Stimulated activated memory B cell treated with anti-CD40 and anti-IgM and Interleukin-4, amounts not matched to agents 10 μg/mL and 1 μg/mL and 100 μg/mL, for 72 hours (primary cell): ENCODE measurements at places on chromosomes 1 and 21.

GRCh38 chr1:98399218-98399617 lies 262.3 kb upstream of the SNX7 start:
- no peak for ATAC-seq

GRCh38 chr1:248688527-248689298 lies 13.9 kb downstream of the OR14I1 start:
- peak; percentile 82 for ATAC-seq

DNA sequence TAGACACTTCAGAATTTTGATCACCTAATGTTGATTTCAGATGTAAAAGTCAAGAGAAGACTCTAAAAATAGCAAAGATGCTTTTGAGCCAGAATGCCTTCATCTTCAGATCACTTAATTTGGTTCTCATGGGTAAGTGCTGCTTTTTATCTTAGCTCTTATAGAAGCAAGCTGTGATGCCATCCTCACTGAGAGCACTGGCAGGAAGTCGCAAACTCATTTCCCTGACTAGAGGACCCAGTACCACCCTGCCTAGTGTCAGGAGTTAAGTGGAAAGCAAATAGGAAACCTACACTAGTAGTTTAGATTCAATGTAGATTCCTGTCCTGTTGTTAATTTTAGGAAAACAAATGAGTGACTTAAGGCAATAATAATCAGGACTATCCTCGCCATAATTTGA lies 12.1 kb downstream of the IFNAR2 start:
- ATAC-seq: no peak

- ATAC-seq: no peak
Measured at GRCh38 chr1:15212954-15213291, 34.1 kb upstream of the FHAD1 start.

DNA sequence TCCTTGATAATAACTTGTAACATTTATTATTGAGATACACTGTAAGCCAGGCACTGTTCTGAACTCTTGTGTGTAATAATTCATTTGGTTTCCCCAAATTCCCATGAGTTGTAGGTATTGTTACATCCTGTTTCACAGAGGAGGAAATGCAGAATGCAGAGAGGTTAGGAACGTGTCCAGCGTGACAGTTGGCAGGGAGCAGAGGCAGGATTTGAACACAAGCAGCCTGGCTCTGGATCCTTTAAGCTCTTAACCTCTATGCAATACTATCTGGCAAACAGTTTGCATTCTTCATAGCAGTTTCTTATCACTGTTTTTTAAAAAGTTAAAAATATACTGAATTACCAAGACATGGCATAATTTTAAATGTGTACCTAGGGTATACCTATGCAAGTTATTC lies 30.5 kb downstream of the EEIG2 start:
- no peak for ATAC-seq

- no peak for ATAC-seq
Measured at GRCh38 chr1:53508991-53509666, 49.9 kb downstream of the DMRTB1 start.

DNA sequence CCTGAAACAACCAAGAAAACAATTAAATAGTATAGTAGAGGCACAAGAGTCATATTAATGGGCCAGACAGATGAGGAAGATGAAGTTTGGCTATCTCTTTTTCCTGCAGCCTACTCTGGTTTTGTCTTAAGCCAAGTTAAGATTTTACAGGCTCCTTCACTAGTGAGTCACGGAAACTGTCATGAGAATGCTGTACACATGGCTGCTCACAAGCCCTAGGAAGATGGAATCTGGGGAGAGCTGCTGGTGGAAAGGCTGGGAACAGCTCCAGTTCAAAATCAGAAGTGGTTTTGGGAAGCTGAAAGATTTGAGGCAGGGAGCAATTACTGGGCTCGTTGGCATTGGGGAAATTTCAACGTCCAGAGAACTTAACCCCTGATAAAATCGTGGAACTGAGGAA lies 46.4 kb upstream of the S1PR1 start:
- ATAC-seq: no peak

- ATAC-seq: no peak
Measured at GRCh38 chr1:100950781-100951180, 54.9 kb downstream of the SLC30A7 start.

GRCh38 chr1:204617256-204618147 lies 68.0 kb downstream of the LRRN2 start:
- no peak for ATAC-seq
